Kidney (tissue), 22 donors: ENCODE measurements at places on chromosomes 13 and 19.

DNA sequence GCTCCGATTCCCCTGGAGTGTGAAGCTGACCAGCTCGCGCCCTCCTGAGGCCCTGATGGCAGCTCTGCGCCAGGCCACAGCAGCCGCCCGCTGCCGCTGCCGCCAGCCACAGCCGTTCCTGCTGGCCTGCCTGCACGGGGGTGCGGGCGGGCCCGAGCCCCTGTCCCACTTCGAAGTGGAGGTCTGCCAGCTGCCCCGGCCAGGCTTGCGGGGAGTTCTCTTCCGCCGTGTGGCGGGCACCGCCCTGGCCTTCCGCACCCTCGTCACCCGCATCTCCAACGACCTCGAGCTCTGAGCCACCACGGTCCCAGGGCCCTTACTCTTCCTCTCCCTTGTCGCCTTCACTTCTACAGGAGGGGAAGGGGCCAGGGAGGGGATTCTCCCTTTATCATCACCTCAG, 20.3 kb downstream of the CKM start:
- no peak for DNase-seq

DNA sequence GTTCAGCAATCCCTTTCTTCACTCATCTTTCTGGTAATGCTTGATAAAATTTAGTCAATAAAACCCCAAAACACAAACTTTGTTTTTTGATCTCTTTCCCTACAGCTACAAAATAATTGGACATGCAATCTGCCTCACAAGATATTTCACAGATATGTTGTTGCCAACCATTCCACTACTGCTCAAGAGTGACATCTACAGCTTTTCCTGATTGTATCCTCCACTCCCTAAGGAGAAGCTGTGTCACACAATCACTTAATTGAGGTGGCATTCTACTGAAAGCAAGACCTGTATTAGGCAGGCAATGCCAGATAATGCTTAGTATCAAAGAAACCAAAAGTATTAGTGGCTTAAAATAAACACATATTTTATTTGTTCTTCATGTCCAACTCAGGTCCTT, 1646.2 kb upstream of the SPRY2 start:
- DNase-seq, result no peak

DNA sequence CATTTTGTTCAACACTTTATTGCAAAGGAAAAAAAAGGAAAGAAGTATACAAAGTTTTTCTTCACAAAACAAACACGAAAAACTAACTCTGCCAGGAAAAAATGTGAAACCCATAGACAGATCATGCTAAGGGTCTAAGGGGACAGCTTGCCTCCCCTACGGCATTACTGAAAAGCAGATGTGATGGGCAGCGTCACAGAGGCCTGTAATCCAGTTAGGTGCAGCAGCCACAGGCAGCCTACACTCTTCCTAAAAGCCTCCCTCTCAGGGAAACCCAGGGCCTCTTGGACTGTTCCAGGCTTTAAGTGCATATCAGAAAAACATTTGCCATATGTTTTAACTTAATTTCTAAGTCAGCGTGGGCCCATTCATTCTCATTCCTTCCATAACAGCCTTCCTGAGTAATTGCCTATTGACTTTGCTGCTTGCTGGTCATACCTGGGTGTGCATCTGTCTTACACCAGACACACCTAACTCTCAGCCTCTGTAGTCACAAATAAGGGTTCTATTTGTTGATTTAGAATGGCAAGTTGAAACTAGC, 135.7 kb upstream of the SERP2 start:
- no peak for DNase-seq

DNA sequence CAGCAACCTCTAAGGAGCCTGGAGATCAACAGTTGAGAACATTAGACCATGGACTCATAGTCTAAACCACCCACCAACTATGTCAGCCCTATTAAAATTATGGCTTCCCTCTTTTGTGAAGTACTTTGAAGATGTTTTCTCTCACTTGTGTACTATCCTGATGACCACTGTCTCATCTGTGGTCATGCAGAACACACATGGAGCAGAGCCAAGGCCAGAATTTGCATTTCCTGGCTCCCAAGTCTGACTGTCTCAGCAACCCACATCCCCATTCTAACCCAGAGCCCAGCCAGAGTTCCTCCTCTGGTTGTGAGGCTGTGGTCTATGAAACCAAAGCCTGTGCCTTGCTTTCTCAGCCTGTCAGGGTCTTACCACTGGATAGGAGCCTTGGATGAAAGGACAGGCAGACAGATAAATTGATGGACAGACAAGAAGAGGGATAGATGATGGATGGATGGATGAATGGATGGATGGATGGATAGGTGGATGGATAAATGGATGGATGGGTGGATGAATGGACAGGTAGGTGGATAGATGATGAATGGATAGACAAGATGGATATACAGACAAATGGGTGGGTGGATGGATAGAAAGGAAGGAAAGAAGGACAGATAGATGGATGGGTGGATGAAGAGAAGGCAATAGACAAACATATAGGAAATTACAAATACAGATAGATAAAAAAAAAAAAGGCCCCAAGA, 35.4 kb downstream of the ZNF557 start:
- no peak for DNase-seq

DNA sequence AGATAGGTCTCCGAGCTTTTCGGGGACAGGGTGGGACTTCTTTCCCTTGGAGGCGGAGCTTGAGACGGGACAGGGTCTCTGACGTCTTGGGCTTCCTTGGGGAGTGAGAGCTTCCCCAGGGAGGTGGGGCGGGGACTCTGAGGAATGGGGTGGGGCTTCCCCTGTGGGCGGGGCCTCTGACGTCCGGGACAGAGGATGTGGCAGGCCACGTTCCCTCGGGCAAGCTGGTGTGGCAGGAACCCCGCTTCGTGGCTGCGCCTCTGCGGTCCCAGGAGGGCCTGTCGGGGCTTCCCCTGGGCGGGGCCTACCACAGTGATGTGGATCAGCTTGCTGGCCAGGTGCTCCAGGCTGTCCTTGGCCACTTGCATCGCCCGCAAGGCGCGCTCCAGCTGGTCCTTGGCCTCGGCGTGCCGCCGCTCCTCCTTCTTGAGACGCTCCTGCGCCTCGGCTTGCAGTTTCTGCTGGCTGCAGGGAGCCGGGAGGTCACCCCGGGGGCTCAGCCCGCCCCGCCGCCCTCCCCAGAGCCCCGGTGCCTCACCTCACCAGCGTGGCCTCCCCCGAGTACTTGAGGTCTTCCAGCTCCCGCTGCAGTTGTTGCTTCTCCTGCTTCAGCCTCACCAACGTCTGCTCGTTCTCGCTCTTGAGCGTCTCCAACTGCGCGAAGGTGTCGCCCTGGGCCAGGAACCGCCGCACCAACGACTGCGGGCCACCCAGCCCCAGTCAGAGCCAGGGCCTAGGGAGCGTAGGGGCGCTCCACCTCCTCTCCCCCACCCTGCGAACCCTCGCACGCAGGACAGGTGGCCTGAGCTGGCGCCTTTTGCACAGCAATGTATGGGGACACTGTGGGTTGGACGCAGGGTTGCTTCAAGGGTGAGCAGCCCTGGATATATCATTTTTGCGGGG, 3.3 kb upstream of the RGL3 start:
- DNase-seq, result peak; percentile 95

DNA sequence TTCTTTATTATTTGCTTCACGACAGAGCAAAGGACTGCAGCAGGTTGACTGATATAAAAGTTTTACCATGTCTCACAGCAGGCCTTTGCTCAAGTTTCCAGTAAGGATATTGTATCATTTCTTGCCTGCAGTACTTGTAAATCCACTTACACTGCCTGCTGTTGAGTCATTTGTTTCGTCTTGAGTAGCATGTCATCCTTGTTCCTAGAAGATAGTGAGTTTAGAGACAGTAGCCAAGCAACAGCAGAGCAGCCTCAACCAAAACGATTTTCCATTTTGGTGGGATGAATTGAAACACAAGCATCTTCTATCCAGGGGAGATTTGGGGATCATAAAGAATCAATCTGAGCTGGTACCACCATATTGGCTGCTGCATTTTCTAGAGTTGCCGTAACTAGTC, 24.0 kb upstream of the ALOX5AP start:
- DNase-seq, result no peak

DNA sequence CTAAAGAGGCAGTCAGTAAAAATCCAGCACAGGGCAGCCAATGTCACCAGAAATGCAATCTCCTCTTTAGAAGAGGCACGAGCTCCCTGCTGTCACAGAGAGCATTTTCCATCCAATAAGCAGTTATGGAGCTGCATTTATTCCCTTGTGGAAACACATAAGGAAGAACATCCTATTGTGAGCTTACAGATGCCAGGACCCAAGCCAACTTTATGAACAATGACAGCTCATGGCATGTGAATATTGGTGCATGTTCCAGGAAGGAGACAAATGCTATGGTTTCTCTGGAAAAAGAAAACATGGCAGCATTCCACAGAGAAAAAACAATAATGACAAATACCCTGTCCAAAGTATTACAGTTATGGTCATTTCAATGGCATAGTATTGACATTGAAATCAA, 955.6 kb downstream of the UQCRFS1 start:
- no peak for DNase-seq

DNA sequence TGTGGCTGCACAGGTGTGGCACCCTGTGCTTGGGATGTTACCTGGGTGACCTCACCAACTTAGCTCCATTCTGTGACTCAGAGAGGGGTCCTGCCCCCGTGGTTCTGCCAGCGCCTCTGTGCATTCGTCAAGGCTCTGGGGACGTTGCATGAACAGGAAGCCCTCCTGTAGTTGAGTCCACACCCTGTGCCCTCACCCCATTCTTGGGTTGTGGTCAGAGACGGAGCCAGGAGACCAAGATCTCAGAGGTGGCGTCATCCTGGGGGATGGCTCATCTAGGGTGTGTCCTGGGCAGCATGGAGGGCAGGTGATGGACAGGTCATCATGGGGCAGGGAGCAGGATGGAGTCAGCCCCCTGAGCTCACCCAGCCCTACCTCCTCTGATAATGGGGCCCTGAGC, 2.5 kb downstream of the COX6B2 start:
- DNase-seq, result no peak

DNA sequence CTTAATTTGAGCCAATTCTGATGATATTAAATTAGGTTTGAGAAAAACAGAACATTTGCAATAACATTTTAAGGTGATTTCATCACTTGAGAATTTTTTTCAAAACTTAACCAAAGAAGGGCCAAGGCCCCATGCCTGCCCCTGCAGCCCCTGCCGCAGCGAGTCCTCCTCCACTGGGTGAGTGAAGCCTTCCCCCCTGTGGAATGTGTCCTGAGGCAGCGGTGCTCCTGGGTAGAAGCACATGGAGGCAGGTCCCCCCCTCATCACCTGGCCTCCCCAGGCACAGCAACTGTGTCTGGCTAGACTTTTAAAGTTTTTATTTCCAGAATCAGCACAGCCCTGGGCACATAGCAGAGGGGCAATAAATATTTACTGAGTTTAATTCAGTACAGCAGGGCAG, 10.8 kb downstream of the SOX1 start:
- DNase-seq, result no peak

DNA sequence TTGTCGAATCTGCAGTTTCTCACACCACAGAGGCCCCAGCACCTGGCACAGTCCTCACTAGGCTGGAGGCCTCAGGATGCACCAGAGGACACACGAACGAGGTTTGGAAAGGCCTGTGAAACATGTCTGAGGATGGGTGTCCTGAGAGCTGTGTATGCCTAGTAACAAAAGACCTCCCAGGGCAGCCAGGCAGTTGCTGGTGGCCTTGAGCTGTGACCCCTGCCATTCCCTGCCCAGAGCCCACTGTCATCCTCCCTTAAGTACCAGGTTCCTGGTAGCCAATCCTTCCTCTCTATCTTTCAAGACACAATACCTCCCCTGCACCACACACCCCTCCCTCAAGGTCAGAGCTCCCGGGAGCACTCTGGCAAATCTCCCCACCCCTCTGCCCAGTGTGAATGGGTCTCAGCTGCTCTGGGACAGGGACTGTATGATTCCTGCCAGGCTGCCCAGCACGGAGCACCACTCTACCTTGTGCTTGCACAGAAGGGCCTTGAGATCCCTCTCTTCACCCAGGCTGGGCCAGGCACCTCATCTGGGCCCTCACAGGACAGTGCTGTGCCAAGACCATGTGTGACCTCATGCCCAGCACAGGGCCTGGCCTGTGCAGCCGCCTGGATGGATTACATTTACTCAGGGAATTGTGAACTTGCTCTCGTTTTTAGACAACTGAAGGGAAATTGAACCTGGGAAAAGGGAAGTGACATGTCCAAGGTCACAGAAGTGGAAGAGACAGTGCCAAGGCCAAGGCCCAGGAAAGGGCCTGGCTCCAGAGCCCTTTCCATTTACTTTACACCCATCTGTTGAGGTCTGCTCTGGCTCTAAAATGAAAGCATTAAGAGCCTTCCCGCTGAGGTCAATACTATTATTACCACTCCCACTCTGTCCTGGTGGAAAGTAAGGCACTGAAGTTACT, 2.2 kb downstream of the ZNF787 start:
- DNase-seq, result no peak

DNA sequence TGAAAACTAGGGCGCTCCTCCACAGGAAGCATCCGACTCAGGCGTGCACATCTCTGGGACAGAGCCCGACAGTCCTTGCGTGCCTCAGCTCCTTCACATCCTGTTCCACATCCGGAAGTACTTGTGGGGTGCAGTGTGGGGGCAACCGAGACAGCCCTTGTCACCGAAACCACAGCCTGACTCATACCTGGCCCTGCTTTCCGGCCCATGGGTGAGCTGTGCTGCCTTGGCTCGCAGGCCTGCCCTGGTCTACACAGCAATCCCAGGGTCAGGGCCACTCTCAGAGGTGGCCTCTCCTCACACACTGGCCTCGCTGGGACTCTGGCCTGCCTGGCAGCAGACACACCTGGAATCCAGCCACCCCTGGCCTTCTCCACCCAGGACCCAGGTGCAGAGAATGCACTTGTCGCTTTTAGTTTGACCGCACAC, 100.4 kb downstream of the STK24 start:
- no peak for DNase-seq

- no peak for DNase-seq
These were observed 1589.1 kb upstream of the SPRY2 start for GRCh38 chr13:81929988-81930387.

- no peak for DNase-seq
These were observed 147.9 kb downstream of the PAN3 start for GRCh38 chr13:28286263-28286662.
